ENCODE measurements at places on chromosomes 11 and 22. TPM values are rescaled to one million over a fixed set of nuclear protein-coding genes. Genes with fewer than 3 reads are reported as not detected.

The ADM gene
- 63.7 TPM for total RNA-seq

- no peak overlapping the region for H3K27ac ChIP-seq
- peaks cover 55% of the 10 kb centered on the region for H3K36me3 ChIP-seq
- H3K27me3 ChIP-seq = no peaks in the 10 kb centered on the region
- H3K4me1 ChIP-seq = peaks cover 7% of the 10 kb centered on the region
- no peak for DNase-seq
Measured at GRCh38 chr11:121488641-121489040, 35.9 kb upstream of the SORL1-AS1 start.

DNA sequence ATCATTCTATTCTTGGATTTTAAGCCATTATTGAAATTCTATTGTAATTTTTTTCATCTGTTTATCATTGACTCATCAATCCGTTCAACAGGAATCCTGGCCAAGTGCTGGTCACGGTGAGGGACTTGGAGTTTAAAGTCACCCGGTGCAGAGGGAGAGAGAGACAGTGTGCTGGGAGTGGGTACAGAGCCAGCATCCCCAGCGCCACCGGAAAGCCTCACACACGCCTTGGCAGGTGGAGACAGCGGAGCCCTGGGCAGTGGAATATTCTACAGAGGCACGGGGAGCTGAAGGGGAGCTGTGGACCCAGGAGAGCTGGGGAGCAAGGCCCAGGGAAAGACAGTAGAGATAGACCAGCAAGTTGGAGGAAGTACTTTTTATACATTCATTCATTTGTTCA lies 787.6 kb downstream of the BRD1 start:
- no peaks in the 10 kb centered on the region for H3K4me1 ChIP-seq
- no peak overlapping the region for H3K4me3 ChIP-seq
- H3K27me3 ChIP-seq = peaks cover 22% of the 10 kb centered on the region
- no peak overlapping the region for H3K27ac ChIP-seq

GRCh38 chr11:103407641-103408040 lies 298.4 kb downstream of the DYNC2H1 start:
- H3K27me3 ChIP-seq = no peaks in the 10 kb centered on the region
- no peak overlapping the region for H3K4me3 ChIP-seq

DNA sequence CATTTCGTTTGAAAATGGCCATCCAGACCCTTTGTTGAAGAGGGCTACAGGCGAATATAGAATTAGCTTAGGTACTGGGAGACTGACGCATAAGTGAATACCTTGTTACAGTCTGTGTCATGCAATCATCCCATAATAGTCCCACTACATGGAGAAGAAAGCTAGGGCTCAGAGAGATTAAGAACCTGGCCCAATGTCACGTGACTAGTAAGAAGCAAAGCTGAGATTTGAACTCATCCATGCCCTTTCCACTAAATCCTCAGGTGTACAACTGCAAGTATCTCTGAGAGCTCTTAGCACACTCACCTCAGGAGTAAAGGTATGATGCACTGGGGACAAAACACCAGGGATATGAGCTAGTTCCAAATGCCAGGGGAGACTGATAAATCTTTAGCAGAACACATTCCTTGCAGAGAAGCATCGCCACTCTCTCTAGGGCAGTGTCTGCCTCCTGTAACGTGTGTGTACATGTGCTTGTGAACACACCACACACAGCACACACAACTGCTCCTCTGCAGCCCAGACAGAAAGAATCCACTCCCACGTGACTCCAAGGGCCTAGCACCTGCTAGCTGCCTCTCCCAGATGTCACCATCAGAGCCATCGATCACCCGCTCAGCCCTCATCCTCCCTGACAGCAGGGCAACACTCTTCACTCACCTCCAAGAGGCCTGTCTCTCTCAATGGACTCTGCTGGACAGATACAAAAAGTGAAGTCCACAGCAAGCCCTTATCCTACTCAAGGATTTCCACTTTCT lies 402.8 kb downstream of the NXPE2 start:
- H3K27ac ChIP-seq = no peak overlapping the region
- no peak overlapping the region for H3K4me3 ChIP-seq
- H3K36me3 ChIP-seq = no peaks in the 10 kb centered on the region

GRCh38 chr11:1455763-1456060 lies 30.9 kb downstream of the MOB2 start:
- no peaks in the 10 kb centered on the region for H3K27me3 ChIP-seq
- peaks cover 5% of the 10 kb centered on the region for H3K4me1 ChIP-seq
- no peaks in the 10 kb centered on the region for H3K36me3 ChIP-seq
- DNase-seq = no peak
- H3K27ac ChIP-seq = no peak overlapping the region

All from heart right ventricle (tissue), 16 donors.